T-helper 2 cell treated with Interferon-gamma antibody and Interleukin-4, amounts not matched to agents 100 ng/mL and 5 ng/mL, for 36 hours (primary cell): ENCODE measurements at places on chromosomes 7 and 10. TPM values are rescaled to one million over a fixed set of nuclear protein-coding genes. Genes with fewer than 3 reads are reported as not detected.

TES gene
- 134 and 144 TPM in 2 replicates for total RNA-seq

OPN4 gene
- not detected in 2 replicates for total RNA-seq

PLXNA4 gene
- 10.6 and 13.3 TPM in 2 replicates for total RNA-seq

SLC26A3 gene
- total RNA-seq: not detected in 2 replicates

NRG3 gene
- total RNA-seq: not detected in 2 replicates

WDFY4 gene
- 1.00 and 1.0 TPM in 2 replicates for total RNA-seq

GSTO2 gene
- 0.66 and 0.73 TPM in 2 replicates for total RNA-seq
